ENCODE measurements at places on chromosomes 1 and 21.

- DNase-seq: no peak
These were observed 86.0 kb downstream of the EVI5 start for GRCh38 chr1:92698932-92699331.

DNA sequence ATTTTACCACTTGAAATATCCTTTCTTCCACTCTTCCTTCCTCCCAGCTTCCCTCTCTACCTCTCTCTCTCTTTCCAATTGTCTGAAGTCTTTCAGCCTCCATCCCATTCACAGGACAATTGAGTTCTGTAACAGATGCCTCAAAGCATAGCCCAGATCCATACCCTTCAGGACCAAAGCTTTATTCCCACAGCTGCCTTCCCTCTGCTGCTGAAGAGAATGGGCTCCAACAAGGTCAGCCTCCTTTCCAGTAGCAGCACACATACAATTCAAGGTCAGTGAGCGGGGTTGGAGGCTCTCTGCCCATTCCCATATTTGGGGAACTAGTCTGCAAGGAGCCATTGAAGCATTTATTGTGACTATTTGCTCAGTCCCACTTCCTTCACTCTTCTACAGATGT lies 179.9 kb downstream of the DPYD start:
- DNase-seq: no peak

GRCh38 chr1:66598670-66599069 lies 64.7 kb downstream of the SGIP1 start:
- peak; percentile 86 for DNase-seq

GRCh38 chr1:232589812-232590743 lies 39.9 kb downstream of the SIPA1L2 start:
- DNase-seq: peak; percentile 57
